ENCODE measurements at places on chromosomes 7 and 10. TPM values are rescaled to one million over a fixed set of nuclear protein-coding genes. Genes with fewer than 3 reads are reported as not detected.

The CHN2 gene
- 15.4 TPM for polyA plus RNA-seq

The TRIL gene
- 1.6 TPM for polyA plus RNA-seq

The MYPN gene
- 67.2 TPM for polyA plus RNA-seq

- DNase-seq, result peak; percentile 54
These were observed 165.6 kb upstream of the KMT2E start for GRCh38 chr7:104848138-104848990.

The ICA1 gene
- 29.5 TPM for polyA plus RNA-seq

GRCh38 chr7:68166525-68166924 lies 1169.9 kb downstream of the TYW1 start:
- DNase-seq, result no peak

The FGFR2 gene
- polyA plus RNA-seq, result 0.33 TPM

DNA sequence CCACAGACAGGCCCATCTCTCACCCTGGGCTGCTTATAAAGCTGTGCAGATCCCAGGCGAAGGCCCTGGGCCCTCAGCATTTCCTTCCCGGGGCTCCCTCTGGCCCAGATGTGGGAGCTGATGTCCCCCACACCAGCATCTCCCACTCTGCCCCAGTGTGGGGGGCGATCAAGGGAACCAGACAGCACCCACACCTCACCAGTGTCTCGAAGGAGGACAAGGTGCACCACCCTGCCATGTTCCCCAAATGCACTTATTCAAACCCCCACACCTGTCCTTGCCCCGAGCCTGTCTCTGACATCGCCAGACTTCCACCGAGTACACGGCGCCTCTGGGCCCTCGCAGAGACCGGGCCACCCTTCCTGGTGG lies 19.6 kb downstream of the DPYSL4 start:
- DNase-seq, result no peak

- DNase-seq, result no peak
These were observed 6.0 kb downstream of the IL15RA start for GRCh38 chr10:5971315-5971832.

DNA sequence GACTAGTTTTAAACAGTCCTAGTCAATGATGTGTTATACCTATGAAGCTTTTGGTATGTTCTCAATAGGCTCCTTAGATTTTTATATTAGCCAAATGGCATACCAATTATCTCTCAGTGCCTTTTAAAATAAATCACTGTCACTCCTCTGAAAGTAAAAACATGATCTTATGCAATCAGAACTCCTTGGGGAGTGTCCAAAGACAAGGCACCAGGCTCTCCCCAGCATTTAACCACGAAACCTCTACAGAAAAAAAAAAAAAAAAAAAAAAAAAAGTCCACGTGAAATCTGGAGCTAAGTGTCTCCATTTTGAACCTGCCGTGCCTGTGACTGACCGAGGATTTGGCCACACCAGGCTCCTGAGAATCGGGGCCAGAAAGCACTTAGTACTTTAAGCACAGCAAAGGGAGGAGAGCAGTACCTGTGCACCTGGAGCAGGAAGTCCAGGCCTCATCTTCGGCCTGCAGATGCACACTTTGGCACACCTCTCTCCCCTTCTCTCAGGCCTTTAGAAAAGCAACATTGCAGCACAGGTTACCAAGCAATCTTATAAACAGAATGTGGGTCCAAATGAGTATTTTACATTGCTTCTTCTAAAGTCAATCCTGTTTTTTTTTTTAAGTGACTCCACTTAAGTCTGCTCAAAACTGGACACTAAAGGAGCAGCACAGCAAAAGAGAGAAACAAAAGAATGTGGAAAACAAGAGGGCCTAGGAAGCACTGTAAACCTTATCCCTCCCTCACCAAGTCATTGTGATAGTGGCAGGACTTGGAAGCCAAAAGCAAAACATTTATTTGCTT lies 1.5 kb downstream of the FAM13C start:
- no peak for DNase-seq

DNA sequence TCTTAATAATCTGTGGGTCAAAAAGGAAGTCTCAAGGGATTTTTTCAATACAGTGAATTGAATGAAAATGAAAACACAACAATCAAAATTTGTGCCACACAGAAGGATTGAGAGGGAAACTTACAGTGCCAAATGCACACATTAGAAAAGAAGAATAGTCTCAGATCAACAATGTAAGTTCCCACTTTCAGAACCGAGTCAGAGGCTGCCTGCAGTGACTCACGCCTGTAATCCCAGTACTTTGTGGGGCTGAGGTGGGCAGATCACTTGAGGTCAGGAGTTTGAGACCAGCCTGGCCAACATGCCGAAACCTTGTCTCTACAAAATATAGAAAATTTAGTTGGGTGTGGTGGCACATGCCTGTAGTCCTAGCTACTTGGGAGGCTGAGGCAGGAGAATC lies 12.5 kb upstream of the KEL start:
- no peak for DNase-seq

The GNG11 gene
- 52.7 TPM for polyA plus RNA-seq

GRCh38 chr7:163298-163695 lies 29.1 kb upstream of the FAM20C start:
- DNase-seq, result no peak

DNA sequence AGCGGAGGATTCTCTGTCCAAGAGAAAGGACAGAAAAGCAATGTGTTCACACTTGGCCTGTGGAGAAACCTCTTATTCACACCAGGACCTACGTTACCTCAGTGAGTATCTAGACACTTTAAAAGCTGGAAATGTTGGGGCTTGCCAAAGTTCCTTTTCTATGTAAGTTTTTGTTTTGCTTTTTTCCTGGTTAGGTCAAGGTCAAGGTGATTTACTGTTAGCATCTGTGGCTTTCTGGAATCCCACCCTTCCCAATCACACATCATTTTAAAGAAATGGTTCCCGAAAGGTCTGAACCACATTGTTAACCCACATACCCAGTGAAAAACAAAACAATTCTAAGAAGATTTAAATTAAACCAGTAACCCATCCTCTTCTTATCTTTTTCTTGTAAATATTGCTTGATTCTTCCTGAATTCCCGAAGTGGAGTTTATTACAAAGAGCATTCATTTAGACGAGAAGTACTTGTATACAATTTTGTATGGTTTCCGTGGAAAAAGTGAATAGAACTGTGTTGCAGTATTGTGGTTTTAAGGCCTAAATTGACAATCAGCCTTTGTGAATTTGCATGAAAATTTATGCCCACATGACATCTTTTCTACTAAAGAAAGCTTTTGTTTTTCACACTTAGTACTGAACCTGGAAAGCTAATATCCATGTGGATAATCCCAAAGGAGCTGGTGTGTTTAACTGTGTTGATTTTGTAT lies 827.0 kb upstream of the IGFBP3 start:
- DNase-seq, result no peak

The PNLIPRP2 gene
- 0.20 TPM for polyA plus RNA-seq

The FEZF1 gene
- polyA plus RNA-seq, result not detected

The ATOH7 gene
- not detected for polyA plus RNA-seq

- DNase-seq, result no peak
These were observed 127.4 kb downstream of the ELAPOR2 start for GRCh38 chr7:86932038-86932512.

GRCh38 chr7:37342688-37343471 lies 105.8 kb downstream of the ELMO1 start:
- DNase-seq, result no peak

- no peak for DNase-seq
These were observed 170.2 kb upstream of the BET1 start for GRCh38 chr7:94174375-94174774.

DNA sequence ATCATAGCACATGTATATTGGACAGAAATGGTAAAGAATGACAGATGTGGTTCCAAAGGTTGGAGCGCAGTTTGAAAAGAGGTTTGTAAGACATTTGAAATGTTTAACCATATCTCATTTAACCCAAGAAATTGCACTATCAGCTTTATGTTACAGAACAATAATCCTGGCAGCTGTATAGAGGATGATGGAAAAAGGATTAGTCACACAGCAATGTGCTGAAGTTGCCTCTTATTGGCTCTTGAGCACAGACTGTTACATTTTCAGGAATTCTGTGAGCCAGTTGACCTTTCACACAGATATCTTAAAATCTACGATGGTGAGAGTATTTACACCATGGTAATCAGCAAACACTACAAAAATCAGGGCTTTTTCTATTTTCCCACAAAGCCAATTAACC lies 3.9 kb downstream of the COG5 start:
- no peak for DNase-seq

The ANXA11 gene
- 160 TPM for polyA plus RNA-seq

- no peak for DNase-seq
These were observed 662 bp downstream of the DNAJC2 start for GRCh38 chr7:103343758-103344452.

The CALCR gene
- not detected for polyA plus RNA-seq

DNA sequence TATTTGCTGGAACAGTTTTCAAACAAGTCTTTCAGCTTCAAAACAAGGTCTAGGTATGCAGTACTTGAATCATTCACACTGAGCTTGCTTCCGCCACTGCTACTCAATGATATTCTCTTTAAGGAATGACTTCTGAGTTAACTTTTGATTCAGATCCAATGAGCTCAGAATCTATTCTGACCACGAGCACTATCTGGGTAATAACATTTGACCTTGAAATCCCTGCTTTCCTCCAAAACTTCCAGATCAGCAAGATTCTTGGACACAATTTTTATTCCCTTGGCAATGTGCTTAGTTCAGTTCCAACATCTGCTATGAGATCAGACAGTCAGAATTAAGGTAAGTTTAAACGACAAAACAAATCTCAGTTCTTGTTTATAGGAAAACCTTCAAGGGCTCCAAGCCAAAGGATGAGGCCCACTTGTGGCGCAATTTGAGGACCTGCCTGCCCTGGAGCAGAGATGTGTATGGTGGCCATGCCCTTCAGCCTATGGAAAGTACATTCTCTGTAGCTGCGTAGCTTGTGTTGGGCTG lies 87.2 kb downstream of the RNF216 start:
- DNase-seq, result no peak

GRCh38 chr7:86908948-86909347 lies 150.5 kb downstream of the ELAPOR2 start:
- no peak for DNase-seq

The SEPHS1 gene
- 17.6 TPM for polyA plus RNA-seq

The MYH16 gene
- not detected for polyA plus RNA-seq

The PARP12 gene
- 27.1 TPM for polyA plus RNA-seq

DNA sequence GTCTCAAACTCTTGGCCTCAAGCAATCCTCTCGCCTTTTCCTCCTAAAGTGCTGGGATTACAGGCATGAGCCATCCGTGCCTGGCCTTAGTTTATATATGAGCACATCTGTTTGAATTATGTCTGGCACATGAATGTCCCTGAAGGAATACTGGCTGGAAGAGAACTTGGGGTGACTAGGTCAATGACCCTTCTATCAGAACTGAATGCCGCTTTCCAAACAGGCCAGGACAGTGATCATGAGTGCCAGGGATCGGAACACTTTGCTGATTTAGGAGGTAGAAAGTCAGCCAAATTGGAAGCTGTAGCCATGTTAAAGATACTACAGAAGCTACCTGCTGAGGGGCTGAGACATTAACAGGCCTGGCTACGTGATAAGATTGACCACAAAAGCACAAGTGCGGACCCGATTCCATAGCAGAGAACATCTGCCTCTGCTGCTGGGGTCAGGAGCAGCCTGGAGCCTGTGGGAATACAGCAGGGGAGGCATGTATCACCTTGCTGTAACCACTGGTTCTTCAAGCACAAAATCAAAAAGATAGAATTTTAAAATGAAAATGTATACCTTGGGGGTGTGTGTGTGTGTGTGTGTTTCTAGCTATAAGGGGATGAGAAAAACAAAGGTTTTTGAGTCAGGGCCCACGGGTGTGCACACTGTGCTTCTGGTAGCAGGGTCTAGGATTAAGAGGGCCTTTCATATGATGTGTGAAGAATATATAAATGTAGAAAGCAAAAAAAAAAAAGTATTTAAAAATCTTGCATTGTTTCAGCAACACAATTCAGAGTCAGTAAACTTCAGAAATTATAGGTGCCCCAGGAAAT lies 293.7 kb downstream of the BBS9 start:
- DNase-seq, result no peak

GRCh38 chr7:80779456-80779855 lies 139.4 kb downstream of the SEMA3C start:
- DNase-seq, result no peak

The AFAP1L2 gene
- polyA plus RNA-seq, result 3.6 TPM

DNA sequence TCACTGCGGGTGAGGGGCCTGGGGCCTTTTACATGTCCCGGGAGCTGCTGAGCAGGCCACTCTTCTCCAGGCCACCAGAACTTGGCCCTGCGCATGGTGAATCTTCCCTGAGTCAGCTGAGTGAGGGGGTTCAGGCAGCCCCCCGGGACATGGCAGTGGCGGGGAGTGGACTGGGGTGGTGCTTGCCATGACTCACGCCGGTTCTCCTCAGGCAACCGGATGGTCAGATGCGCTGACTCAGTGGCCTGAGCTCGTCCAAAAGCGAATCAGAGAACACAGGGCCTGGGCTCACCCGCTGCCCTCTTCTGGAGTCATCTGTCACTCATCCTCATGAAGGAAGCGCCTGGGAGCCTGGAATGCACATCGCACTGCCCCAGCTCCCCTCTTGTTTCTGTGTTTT lies 33.5 kb downstream of the HTRA1 start:
- DNase-seq, result peak; percentile 32

The ACTL6B gene
- not detected for polyA plus RNA-seq

The CXCL12 gene
- 89.4 TPM for polyA plus RNA-seq

- DNase-seq, result no peak
These were observed 32.0 kb downstream of the NUB1 start for GRCh38 chr7:151373599-151373998.

The RUFY2 gene
- polyA plus RNA-seq, result 2.6 TPM

GRCh38 chr7:136526408-136527105 lies 341.9 kb upstream of the CHRM2 start:
- no peak for DNase-seq

DNA sequence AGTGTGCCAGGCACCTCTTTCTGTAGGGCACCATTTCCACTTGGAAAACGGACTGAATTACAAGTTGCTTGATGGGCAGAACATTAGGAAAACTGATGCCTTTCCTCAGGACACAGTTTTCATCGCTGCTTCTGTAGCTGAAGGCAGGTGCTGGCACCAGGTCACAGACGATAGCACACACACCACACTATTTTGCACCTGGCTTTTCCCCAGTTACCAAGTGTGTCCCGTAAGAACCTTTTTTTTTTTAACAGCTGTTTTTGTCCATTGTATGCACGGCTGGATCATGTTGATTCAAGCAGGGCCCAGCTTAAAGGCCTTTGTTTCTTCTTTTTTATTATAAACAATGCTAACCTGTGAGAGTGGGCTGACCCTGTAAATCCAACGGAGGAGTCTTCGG lies 1.3 kb upstream of the GET4 start:
- no peak for DNase-seq

DNA sequence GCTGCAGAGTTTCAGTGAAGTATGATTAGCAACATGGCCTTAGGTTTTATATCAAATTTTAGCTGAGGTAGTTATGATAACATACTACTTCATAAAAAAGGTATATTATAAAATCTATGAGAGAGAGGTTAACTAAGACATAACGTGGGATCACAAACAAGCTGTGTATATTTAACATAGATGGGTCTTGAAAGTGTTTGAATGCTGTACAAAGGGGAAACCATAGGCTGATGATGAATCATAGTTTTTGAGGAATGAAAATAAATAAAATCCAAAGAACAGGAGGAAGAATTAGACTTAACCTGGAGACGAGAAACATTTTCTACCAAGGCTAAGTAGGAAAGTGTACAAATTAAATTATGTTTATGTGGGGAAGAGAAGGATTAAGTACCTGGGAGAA lies 119.0 kb downstream of the GNAI1 start:
- no peak for DNase-seq
